Mesothelial cell of epicardium (in vitro differentiated cells): ENCODE measurements at places on chromosomes 1 and 21.

GRCh38 chr1:155989242-155990004 lies 11.1 kb upstream of the ARHGEF2 start:
- peaks cover 3% of the 10 kb centered on the region for H3K4me1 ChIP-seq
- no peak overlapping the region for H3K27ac ChIP-seq

- H3K27ac ChIP-seq: no peak overlapping the region
- no peaks in the 10 kb centered on the region for H3K27me3 ChIP-seq
These were observed 5.3 kb downstream of the E2F2 start for GRCh38 chr1:23525558-23526250.

DNA sequence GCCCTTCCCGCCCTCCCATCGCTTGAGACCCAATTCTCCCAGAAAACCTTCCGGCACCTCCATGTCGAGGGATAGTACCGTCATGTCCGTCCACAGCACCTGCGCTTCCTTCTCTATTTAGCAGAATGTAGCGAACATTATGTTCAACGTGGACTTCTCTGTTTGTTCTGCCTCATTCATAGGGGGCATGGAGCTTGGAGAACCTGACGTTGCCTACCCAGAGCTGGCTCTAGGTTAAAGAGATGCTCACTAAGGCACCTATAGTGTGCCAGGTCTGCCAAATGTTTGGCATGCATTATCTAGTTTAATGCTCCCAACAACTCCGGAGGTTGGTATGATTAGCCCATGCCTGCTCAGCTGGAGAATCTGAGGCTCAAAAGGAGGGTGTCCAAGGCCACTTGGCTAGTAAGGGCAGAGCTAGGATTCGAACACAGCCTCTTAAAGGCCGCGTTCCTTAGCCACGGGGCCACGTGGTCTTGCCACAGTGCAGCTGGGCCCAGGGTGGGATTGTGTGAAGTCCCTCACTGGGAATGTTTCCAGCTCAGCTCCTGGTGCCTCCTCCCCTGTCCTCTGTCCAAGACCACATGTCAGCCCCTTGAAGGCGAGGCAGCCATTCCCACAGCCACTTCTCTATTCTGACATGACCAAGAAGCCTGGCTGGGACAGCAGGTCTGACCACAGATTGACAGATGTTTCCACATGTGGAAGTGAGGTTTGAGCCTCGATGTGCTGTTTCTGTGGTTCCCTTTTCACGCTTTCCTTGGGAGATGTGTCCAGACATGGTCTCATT lies 57.8 kb downstream of the RUNX3 start:
- peaks cover under 1% of the 10 kb centered on the region for H3K4me1 ChIP-seq
- DNase-seq: no peak
- no peak overlapping the region for H3K27ac ChIP-seq
- no peaks in the 10 kb centered on the region for H3K27me3 ChIP-seq
- no peaks in the 10 kb centered on the region for H3K36me3 ChIP-seq

DNA sequence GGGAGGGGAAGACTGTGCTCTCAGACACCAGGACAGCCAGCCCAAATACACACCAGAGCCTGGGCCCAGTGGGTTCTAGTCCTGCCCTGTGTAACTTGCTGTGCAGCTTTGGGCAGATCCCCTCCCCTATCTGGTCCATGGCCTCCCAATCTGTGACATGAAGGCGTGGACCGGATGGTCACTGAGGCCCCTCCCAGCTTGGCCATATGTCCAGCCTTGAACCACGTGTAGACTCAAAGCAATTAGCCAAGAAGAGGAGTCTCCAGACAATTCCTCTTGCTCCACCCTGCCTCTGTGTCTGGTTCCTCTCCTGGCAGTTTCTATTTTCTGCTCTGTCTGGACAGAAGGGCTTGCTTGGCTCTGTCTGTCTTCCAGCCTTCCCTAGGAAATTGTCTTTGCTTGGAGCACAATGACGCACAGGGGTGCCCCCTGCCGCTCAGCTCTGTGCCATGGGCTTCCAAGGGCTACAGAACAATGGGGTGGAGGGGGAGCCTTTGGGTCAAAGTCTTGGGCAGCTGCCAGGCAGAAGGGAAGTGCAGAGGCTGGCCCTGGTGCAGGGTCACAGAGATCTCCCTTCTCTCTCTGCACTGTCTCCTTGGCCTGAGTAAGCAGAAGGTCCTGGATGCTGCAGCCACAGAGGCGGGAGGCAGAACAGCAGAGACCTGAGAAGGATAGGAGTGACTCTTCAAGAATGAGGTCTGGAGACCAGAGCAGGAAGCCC lies 66.1 kb downstream of the TENT5C start:
- H3K4me3 ChIP-seq: no peak overlapping the region
- H3K36me3 ChIP-seq: no peaks in the 10 kb centered on the region
- no peak for DNase-seq
- H3K27me3 ChIP-seq: peaks cover 10% of the 10 kb centered on the region
- H3K4me1 ChIP-seq: no peaks in the 10 kb centered on the region
- no peak overlapping the region for H3K27ac ChIP-seq

DNA sequence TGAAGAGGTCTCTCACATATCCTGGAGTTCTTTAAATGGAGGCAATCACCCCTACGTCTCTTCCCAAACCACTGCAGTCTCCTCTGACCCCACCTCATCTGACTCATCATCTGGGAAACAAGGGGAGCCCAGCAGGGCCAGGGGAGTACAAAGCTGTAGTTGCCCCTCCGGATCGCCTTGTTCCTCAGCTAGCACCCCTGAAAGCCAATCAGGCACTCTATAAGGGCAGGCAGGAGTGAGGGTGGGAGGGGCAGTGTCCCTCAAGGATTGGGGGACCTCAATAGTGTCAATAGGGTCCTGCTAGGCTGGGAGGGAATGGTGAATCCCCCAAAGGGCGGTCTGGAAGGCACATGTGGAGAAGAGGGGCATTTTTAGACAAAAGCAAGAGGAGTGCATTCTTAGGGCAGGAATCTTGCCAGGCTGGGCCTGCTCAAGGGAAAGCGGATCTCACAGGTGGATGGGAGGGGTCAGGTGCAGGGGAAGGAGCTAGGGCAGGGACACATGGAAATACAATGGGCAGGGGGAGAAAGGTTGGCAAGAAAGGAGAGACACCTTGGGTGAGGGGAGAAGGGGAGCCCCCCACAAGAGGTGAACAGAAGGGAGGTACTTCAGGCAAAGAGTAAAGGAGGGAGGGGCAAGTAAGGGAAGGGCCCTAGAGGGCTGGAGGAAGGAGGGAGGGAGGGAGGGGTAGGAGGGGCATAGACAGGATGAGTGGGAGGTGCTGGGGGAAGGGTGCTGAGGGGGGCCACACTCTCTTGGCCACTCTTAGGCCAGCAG lies 5.8 kb downstream of the SHISA4 start:
- no peak overlapping the region for H3K4me3 ChIP-seq
- peaks cover 2% of the 10 kb centered on the region for H3K27me3 ChIP-seq
- no peak for DNase-seq
- peaks cover 15% of the 10 kb centered on the region for H3K4me1 ChIP-seq

GRCh38 chr21:28207436-28208173 lies 785.1 kb downstream of the LTN1 start:
- peak overlapping the region; percentile 94 for H3K27ac ChIP-seq
- no peaks in the 10 kb centered on the region for H3K27me3 ChIP-seq
- no peak overlapping the region for H3K4me3 ChIP-seq
- no peak for DNase-seq
- H3K4me1 ChIP-seq: peaks cover 21% of the 10 kb centered on the region

- H3K27me3 ChIP-seq: no peaks in the 10 kb centered on the region
- no peaks in the 10 kb centered on the region for H3K36me3 ChIP-seq
- DNase-seq: peak; percentile 93
- H3K27ac ChIP-seq: peak overlapping the region; percentile 87
- H3K4me3 ChIP-seq: no peak overlapping the region
These were observed 20.4 kb upstream of the TARBP1 start for GRCh38 chr1:234499119-234499942.

GRCh38 chr1:181676269-181676668 lies 193.0 kb downstream of the CACNA1E start:
- H3K27me3 ChIP-seq: peaks cover 47% of the 10 kb centered on the region
- DNase-seq: no peak
- H3K4me3 ChIP-seq: no peak overlapping the region
- H3K4me1 ChIP-seq: no peaks in the 10 kb centered on the region

- no peaks in the 10 kb centered on the region for H3K27me3 ChIP-seq
- DNase-seq: no peak
- H3K27ac ChIP-seq: no peak overlapping the region
- no peak overlapping the region for H3K4me3 ChIP-seq
- H3K4me1 ChIP-seq: peaks cover 15% of the 10 kb centered on the region
These were observed 15.4 kb downstream of the ZNHIT6 start for GRCh38 chr1:85692730-85693314.

DNA sequence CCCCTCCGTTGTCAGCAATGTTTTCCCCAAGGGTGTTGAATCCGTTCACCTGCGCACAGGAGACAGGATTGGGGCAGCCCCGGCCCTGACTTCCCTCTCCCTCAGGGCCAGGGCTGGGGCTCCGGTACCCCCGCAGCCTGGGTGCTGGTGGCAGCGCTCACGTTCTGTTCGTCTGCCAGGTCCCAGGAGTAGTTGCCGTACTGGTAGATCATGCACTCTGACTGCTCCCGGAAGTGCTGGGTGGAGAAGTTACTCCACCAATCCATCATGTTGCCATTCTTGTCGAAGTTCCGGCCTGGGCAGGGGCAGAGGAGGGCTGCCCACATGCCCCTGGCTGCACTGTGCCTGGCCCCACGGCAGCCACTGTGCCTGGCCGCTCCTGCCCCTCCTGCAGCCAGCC lies 6.1 kb downstream of the PRXL2B start:
- H3K27ac ChIP-seq: peak overlapping the region; percentile 39
- H3K27me3 ChIP-seq: peaks cover 5% of the 10 kb centered on the region
- H3K4me1 ChIP-seq: peaks cover 15% of the 10 kb centered on the region
- no peaks in the 10 kb centered on the region for H3K36me3 ChIP-seq
- no peak overlapping the region for H3K4me3 ChIP-seq

GRCh38 chr1:65247419-65248359 lies 61.7 kb upstream of the DNAJC6 start:
- H3K4me3 ChIP-seq: no peak overlapping the region
- no peaks in the 10 kb centered on the region for H3K36me3 ChIP-seq
- peak overlapping the region; percentile 96 for H3K27ac ChIP-seq
- no peak for DNase-seq
- H3K27me3 ChIP-seq: no peaks in the 10 kb centered on the region
- H3K4me1 ChIP-seq: peaks cover 10% of the 10 kb centered on the region

DNA sequence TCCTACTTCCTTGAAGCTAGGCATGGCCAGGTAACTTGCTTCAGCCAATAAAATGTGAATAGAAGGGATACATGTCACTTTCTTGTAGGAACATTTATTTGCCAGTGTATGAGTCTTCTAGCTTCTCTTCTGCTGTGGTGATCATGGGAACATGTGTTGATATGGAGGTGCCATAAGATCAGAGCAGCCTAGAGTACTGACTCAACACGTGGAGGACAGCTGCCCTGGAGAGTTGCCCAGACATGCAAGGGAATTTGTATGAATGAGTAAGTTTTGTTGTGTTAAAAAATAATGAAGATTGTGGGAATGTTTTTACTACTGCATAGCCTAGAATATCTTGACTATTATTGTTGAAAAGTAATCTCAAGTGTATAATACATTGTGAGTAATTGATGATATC lies 502.3 kb downstream of the NUF2 start:
- peaks cover 1% of the 10 kb centered on the region for H3K36me3 ChIP-seq
- H3K27me3 ChIP-seq: no peaks in the 10 kb centered on the region
- peaks cover 45% of the 10 kb centered on the region for H3K4me1 ChIP-seq
- no peak for DNase-seq
- peak overlapping the region; percentile 65 for H3K27ac ChIP-seq

- no peak for DNase-seq
- H3K4me3 ChIP-seq: no peak overlapping the region
- no peaks in the 10 kb centered on the region for H3K36me3 ChIP-seq
- H3K27ac ChIP-seq: no peak overlapping the region
These were observed 69.1 kb downstream of the BCAR3 start for GRCh38 chr1:93612510-93612909.

- peaks cover 4% of the 10 kb centered on the region for H3K36me3 ChIP-seq
- no peak for DNase-seq
- H3K27me3 ChIP-seq: no peaks in the 10 kb centered on the region
- H3K4me1 ChIP-seq: peaks cover 30% of the 10 kb centered on the region
- H3K27ac ChIP-seq: no peak overlapping the region
These were observed 173.6 kb downstream of the TGFBR3 start for GRCh38 chr1:91712393-91712792.

GRCh38 chr1:4006676-4007374 lies 106.8 kb upstream of the C1orf174 start:
- no peak for DNase-seq
- peaks cover 8% of the 10 kb centered on the region for H3K27me3 ChIP-seq
- no peak overlapping the region for H3K27ac ChIP-seq
- H3K36me3 ChIP-seq: no peaks in the 10 kb centered on the region
- no peaks in the 10 kb centered on the region for H3K4me1 ChIP-seq

- no peaks in the 10 kb centered on the region for H3K4me1 ChIP-seq
- H3K27ac ChIP-seq: no peak overlapping the region
- H3K27me3 ChIP-seq: peaks cover 7% of the 10 kb centered on the region
- peak; percentile 64 for DNase-seq
- no peak overlapping the region for H3K4me3 ChIP-seq
These were observed 140.1 kb upstream of the FMN2 start for GRCh38 chr1:239951511-239952140.

GRCh38 chr21:43355266-43355924 lies 71.5 kb downstream of the SIK1 start:
- no peak for DNase-seq
- no peaks in the 10 kb centered on the region for H3K36me3 ChIP-seq
- H3K4me1 ChIP-seq: peaks cover 26% of the 10 kb centered on the region
- no peak overlapping the region for H3K4me3 ChIP-seq
- no peaks in the 10 kb centered on the region for H3K27me3 ChIP-seq

- H3K36me3 ChIP-seq: peaks cover 51% of the 10 kb centered on the region
- H3K27ac ChIP-seq: peak overlapping the region; percentile 6
- H3K27me3 ChIP-seq: no peaks in the 10 kb centered on the region
- H3K4me3 ChIP-seq: no peak overlapping the region
These were observed 9.5 kb downstream of the PSMB4 start for GRCh38 chr1:151408891-151409290.

- no peak overlapping the region for H3K27ac ChIP-seq
- H3K36me3 ChIP-seq: no peaks in the 10 kb centered on the region
- H3K27me3 ChIP-seq: peaks cover 81% of the 10 kb centered on the region
- peaks cover 11% of the 10 kb centered on the region for H3K4me1 ChIP-seq
- no peak overlapping the region for H3K4me3 ChIP-seq
These were observed 84.9 kb upstream of the ARHGEF16 start for GRCh38 chr1:3369446-3370076.

DNA sequence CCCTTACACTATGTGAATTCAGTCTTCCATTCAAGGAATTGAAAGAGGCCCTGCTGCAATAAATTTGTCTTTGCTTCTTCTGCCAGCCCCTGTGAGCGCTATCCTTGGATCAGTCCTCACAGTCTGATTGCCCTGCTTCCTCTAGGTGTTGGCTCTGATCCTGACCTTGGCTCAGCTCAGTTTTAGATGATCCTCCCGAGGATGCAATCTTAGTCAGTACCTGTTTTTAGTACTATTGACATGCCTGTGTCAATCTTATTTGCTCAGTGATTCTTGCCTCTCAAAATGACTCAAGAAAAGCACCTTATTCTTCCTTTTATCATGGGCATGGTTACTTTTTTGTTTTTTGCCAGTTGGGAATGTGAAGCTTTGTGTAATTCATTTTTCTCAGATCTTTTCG lies 101.4 kb upstream of the KCNK1 start:
- no peak overlapping the region for H3K27ac ChIP-seq
- H3K4me1 ChIP-seq: peaks cover 15% of the 10 kb centered on the region
- no peak for DNase-seq
- H3K36me3 ChIP-seq: no peaks in the 10 kb centered on the region
- no peak overlapping the region for H3K4me3 ChIP-seq

- H3K4me3 ChIP-seq: no peak overlapping the region
- H3K4me1 ChIP-seq: peaks cover 33% of the 10 kb centered on the region
- H3K27ac ChIP-seq: peak overlapping the region; percentile 73
- peaks cover 44% of the 10 kb centered on the region for H3K36me3 ChIP-seq
These were observed 13.5 kb downstream of the RCC2 start for GRCh38 chr1:17425806-17426600.
